Stimulated activated CD8-positive, alpha-beta memory T cell treated with anti-CD3 and anti-CD28 coated beads, Interleukin-15, amount 100 ng/mL, for 1 hour (primary cell): ENCODE measurements at places on chromosomes 2 and 18.

- no peak for DNase-seq
These were observed 107.2 kb downstream of the CD226 start for GRCh38 chr18:69840445-69840844.

DNA sequence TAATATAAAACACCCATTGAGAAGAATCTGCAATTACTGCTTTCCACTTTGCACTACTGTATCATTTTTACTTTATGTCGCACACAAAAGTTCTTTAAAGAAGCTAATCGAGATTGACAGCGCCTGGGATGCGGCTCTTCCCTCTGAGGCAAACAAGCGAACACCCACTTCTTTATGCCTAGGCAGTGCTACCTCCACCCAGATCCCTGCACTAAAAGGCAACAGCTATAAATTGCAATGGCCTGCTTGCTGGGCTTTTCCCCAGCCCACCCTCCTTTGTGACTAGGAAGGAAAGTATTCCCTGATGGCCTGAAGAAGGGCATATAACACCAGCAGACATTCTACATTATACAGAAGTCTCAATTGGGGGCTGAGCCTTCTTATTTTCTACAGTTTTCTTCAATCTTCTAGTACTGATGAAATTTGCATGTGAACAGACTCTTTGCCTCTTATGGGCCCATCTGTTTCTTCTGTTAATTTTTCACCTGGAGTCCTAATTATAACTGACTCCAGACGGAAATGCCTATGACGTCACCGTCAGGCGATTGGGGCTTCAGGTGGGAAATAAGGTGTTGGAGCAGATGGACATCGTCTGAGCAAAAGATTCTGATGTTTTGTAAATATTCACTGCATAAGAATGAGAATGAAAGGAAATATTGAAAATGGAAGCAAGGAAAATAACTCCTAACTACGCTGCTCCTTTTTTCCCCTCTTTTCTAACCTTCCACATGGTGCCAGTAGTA is 138.9 kb upstream of the DCC start:
- DNase-seq, result no peak

GRCh38 chr2:192082121-192082520 is 112.6 kb downstream of the TMEFF2 start:
- DNase-seq, result no peak

DNA sequence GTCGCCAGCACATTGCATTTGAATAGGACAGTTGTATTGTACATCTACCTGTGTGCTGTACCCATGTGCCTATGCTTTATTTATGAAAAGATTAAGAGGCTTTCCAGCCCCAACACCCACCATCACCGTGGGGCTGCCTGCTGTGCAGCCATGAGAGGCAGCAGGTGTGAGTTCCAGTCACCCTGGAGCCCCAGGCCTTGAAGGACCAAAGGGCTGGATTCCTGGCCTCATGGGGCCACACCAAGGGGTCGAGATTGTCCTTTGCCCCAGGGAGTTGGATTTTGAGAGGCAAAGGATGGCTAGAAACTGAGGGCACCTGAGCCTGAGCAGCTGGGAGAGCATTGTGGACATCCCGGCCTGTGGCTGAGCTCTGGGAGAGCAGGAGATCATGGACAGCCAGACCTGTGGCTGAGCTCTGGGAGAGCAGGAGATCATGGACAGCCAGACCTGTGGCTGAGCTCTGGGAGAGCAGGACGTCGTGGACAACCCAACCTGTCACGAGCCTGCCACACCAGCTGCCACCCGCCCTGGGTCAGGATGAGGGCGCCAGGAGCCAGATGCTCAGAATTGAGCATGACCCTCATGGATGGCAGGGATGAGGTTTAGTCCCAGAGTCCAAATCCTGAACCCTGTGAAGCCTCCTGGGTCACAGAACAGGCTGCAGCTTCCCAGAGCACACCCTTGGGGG is 182.5 kb upstream of the RAB6C start:
- DNase-seq, result no peak

GRCh38 chr18:50182511-50182910 is 12.4 kb downstream of the MYO5B start:
- no peak for DNase-seq

DNA sequence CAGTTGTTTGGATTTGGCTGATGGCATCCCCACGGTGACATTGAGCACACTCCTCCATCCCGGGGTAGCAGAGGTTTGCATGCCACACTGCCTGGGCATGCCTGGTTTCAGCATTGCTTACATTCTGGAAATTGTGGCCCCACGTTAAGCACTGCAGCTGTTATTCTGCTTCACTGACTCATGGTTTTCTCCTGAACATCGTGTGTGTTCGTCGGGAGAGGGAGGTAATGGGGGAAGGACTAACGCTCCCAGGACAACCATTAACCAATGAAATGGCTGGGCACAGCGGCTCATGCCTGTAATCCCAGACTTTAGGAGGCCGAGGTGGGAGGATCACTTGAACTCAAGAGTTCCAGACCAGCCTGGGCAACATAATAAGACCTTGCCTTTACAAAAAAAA is 28.2 kb upstream of the YWHAQ start:
- no peak for DNase-seq

DNA sequence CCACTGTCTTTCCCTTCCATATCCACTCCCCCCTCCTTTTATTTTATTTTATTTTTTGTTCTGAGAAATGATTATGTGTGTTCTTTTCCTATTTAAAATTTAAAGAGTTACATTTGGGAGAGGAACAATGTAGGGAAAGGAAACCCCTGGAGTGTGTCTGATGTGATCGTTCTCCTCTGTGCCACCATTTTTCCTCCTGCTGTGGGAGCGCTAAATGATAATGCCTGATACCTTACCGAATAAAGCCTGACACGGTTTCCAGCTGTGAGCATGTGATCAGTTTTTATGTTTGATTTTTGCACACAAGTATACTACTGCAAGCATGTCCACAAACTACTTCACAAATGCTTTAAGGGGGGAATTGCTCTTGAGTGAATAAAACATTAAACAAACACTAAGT is 317.8 kb upstream of the FANCL start:
- DNase-seq, result no peak

DNA sequence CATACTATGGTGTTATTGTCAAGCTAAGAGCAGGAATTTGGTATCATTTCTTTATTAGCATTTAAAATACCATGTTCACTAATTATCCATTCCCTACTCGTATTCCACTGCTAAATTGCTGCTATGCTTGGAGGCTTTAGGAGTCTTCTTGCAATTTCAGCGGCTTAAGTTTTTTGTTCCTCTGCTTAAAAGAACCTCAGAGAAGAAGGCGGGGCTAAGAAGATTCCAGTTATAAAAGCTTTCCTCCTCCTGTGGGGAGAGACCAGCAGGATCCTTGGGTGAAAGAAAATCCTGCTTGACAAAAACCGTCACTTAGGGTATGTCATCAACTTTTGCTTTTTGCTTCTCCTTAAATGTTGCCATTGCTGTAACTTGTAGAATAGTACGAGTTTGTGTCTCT is at the start of gene TRPM8:
Gene TRPM8 (plus strand): TSS at position 258 of the 400 bp plus-strand sequence. CDS start 9,165 bp downstream, outside the sequence.
- DNase-seq, result no peak

DNA sequence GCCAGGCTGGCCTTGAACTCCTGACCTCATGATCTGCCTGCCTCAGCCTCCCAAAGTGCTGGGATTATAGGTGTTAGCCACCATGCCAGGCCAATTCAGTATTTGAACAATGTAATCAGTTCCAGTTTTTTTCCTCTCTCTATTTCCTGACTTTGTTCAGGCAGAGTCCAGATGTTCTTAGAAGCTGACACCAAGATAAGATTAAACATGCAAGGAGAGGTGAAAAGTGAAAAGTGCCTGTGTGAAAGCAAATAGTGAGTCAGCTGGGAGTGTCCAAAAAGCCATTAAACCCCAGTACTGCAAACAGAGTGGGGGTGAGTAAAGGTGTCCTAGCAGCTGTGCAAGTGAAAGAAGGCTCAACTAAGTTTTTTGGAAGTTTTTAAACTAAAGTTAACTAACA is 231.5 kb downstream of the PTH2R start:
- no peak for DNase-seq

- no peak for DNase-seq
These were observed 47.2 kb downstream of the WDR33 start for GRCh38 chr2:127763776-127764175.

- DNase-seq, result no peak
These were observed 44.4 kb downstream of the ST8SIA5 start for GRCh38 chr18:46712406-46712805.

GRCh38 chr2:12774395-12774727 is 57.6 kb downstream of the TRIB2 start:
- DNase-seq, result no peak

- no peak for DNase-seq
These were observed 118.0 kb upstream of the MSTN start for GRCh38 chr2:190180313-190181122.

GRCh38 chr2:53942280-53942679 is 28.5 kb downstream of the PSME4 start:
- no peak for DNase-seq

DNA sequence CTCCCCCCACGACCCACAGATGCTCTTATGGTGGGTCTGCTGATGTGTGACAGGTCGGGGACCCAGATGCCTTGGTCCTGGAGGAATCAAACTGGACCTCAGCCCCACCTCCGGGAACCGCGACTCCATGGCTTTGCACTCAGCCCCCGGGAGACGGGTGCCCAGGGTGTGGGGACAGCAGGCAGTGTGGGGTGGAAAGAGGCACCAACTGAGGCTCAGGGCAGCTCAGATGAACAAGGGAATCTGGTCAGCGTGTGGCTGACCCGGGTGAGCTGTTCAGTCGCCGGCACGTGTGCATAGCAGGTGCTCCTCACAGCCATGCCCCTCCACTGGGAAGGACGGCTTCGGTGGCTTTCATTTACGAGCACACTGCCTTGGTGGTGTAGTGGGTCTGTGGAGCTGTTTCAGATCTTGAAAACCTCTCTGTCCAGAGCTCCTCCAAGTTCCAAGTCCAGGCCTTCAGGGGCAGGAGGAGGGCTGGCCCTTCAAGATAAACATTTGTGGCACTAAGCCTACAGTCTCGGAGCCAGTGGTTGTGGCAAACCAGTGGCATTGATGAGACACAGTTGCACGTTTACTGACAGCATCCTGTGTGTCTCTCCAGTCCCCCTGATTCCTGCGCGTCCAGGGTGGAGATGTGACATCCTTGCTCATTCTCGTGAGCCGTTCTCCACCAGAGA is 471.2 kb upstream of the HS6ST1 start:
- DNase-seq, result no peak

DNA sequence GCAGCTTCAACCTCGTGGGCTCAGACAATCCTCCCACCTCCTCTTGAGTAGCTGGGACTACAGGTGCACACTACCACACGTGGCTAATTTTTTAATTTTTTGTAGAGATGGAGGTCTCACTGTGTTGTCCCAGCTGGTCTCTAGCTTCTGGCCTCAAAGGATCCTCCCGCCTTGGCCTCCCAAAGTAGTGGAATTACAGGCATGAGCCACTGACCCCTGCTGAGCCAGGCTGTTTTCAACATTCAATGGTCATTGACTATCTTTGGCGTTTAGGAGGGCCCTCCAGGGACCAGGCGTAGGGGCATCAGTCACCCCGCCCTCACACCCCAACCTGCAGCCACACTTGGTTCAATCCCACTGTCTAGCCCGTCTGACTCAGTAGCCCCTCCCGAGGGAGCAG is 5.2 kb downstream of the MZT2B start:
- DNase-seq, result no peak

DNA sequence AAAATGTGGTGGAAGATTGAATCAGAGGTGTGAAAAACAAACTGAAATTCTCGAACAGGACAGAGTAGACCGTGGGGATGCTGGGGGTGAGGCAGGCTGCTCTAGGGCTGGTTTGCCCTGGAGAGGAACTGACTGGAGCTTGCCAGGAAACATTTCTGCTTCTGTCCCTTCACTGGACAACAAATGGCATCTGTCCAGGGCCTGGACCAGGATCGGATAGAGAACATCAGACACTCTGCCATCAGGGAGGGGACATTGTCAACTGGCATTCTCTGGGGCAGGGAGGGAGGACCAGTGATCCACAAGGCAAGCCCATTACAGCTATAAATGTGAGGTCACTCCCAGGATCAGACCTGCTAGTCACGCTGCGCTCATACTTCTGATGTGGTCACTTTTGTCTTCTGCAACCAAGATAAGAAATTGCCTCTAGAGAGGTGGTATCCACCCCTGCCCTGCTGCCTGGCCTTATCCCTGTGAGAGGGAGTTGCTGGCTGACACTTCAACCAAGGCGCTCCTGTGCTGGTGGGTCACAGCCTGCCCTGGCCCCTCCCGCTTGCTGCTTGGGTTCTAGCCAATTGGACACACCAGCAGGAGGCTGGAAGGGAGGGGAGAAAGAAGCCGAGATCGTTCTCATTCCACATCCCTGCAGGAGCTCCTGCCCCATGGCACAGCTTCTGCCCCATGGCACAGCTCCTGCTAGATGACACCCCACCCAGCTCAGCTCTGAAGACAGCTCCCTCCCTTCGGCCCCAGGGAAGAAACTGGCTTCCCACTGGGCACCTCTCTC is 8.7 kb downstream of the NPPC start:
- no peak for DNase-seq

GRCh38 chr2:24984912-24985311 is 13.2 kb upstream of the DNAJC27 start:
- no peak for DNase-seq

- no peak for DNase-seq
These were observed 2.4 kb upstream of the CHST10 start for GRCh38 chr2:100419915-100420314.

GRCh38 chr2:220962556-220962955 is 609.5 kb downstream of the EPHA4 start:
- DNase-seq, result no peak

GRCh38 chr2:179565807-179566206 is 295.6 kb downstream of the ZNF385B start:
- no peak for DNase-seq

DNA sequence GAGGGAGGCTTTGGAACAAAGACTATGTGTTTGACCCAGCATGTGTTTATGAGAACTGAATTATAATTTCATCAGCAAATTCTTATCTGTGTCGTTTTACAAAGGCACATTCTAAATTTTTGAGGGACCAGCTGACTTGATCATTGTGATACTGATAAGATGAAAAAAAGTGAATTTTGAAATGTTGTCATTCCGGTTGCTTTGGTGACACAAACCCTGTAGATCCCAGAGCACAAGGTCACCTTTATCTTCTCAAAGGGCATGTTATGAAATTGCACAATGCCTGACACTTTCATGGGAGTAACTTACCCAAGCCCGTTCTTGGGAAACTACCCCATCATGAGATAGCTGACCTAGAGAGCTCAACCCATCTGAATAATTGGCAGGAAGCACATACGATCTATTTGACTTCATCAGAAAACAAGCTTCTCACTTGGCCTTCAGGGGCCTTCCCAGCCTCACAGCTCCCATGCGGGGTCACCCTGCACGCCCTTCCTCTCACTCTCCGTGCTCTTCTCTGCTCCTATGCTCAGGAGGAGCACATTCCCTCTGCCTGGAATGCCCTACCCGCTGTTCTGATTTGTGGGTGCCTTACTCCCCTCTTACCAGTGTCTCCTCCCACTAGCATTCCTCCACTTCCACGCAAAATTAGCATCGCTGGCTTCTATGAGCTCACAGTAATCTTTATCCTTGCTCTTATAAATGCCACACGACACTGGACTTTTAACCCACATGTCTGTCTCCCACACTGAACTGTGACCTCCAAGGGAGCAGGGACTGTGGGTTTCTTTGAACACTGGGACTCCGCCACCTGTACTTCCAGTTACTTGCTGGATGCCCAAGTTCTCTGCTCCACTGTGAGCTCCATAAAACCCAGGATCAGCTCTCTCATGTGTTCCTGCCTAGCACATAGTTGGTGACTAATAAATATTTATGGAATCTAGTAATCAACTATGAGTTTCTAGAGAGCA is 555.8 kb upstream of the ID2 start:
- DNase-seq, result no peak
